T1000 (cell line): ENCODE measurements at places on chromosomes 1 and 21.

DNA sequence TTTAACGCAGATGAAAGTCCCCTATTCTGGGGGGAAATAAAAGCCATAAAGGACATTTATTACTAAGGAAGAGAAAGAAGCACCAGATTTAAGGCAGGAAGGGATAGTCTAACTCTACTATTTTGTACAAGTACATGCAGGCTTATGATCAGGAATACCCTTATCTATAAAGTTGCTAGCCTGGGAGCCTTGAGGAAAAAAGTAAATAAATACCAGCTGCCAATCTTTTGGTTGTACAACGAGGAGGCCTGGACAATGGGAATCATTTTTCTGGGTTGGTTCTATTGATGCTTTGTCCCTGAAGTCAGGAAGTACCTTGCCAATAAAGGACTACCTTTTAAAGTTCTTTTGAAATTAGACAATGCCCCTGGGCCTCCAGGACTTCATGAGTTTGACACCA, 367.8 kb downstream of the LMO4 start:
- DNase-seq: no peak

- DNase-seq: no peak
Observed at GRCh38 chr1:226889616-226890330, 19.4 kb downstream of the PSEN2 start.

DNA sequence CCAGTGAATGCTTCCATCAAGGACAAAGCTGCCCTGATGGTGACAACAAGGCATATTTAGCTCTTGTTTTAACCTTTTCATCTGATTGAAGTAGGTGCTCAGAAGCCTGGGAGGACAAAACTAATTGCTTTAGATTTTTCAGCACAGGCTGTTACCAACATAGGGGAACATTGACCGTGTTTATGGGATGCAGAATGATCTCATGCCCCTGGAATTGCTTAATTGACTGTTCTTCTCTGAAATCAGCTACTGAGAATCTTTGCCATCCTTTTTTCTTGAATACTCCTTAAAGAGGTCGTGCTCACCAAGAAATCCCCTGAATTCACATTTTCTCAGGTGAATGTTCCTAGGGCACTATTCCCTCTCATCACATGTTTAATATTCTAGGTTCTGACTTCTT, 95.9 kb upstream of the CCDC190 start:
- no peak for DNase-seq

DNA sequence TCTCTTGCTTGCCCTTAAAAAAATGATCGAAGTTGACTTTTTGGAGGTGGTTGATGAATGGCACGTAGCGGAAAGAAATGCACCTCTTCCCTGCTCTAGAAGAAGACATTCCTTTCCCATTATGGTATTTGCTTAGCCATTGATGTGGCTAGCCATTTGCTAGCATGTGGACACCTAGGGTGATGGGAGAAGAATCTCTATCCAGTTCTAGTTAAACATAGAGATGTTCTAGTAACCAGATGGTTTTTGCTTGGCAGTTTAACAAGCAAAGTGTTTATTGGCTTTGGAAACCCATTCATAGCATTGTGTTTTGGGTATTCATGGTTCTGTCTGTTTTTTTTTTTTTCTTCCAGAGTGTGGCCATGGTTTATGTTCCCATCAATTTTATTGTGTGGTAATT, 78.9 kb downstream of the KCNJ6 start:
- no peak for DNase-seq

GRCh38 chr1:19313636-19313959, 1.5 kb downstream of the SLC66A1 start:
- DNase-seq: no peak

DNA sequence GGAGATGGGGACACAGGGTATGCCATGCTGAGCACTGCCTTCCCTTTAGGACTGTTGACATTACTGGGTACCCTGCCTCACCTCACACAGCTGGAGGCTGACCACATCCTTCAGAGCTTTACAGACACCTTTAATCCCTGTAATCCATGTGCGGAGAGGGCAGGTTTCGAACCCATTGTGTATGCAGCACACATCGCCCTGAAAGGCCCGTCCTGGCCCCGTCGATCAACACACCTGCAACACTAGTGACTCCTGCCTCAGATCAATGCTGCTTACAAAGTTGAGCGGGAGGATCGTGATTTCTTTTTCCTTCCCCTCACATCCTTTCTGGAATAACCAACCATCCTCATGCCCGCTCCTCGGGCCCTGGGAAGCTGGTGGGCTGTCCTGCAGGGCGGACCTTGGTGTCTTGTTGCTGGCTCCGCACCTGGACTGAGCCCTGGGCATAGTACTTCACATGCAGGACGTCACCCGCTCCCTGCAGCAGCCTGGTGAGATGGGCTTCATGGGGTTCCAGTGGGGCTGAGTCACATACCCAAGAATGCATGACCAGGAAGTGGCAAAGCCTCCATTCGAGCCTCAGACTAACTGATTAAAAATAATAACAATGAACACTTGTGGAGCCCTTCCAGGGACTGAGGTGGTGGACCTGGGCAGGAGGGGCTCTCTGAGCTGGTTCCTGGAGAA, 403.6 kb downstream of the PTPRU start:
- DNase-seq: peak; percentile 45

- DNase-seq: no peak
Observed at GRCh38 chr21:45641480-45642035, 2.0 kb upstream of the PCBP3 start.
